Karpas-422 (cell line): ENCODE measurements at places on chromosomes 1 and 21.

- no peak for DNase-seq
Observed at GRCh38 chr1:8831340-8831739, 13.9 kb upstream of the RERE start.

DNA sequence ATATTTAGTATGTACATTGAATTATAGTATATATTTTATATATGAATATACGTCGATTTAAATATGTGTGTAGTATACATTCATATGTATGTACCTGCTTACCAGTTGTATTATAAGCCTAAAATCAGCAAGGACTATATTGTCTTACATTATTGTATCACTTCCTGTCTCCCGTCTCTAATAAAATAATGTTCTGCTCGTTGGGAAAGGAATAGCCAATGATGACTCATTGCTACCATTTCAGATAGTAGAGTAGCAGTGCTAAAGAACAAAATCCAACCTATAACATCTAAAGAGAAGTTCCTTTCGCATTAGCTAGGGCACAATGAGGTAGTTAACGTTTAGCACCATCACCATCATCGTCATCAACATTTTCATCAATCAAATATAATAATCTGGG lies 39.9 kb upstream of the SMYD2 start:
- no peak for DNase-seq

DNA sequence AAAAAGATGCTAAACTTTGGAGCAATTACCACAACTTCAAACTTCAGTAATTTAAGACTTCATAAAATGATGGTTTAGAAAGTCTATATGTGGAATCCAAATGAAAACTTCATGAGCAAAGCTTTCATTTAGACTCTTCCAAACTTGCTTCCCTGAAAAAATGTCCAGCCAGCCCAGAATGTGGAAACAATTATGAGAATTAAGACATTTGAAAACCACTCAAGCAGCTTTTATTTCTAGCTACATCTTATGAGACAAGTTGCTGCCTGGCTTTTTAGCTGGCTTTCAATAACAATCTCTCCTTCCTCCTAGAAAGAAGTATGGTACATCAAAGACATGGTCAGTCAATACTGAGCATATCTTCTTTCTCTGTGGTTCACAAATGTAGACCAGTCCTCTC lies 21.8 kb downstream of the LPAR3 start:
- no peak for DNase-seq

DNA sequence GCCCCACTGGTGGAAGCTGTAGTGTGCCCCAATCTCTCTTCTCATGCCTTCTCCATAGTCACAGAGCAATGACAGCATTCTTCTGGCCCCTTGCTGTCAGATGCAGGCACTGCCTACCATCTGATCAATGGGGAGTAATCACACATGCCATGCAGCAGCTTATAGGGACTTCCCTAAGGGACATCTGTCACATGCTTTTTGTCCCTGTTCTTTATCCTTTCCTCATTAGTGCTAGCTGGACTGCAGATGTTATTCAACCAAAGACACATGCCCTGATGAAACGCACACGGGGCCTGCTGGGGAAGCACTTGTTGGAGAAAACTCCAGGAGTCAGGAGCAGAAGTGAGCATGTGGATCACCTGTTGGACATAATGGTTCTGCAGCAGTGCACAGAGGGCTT lies 108.7 kb downstream of the KCNJ15 start:
- DNase-seq: no peak

GRCh38 chr1:74641876-74642275 lies 31.7 kb downstream of the ERICH3 start:
- DNase-seq: no peak

- no peak for DNase-seq
Observed at GRCh38 chr1:221667504-221667903, 74.4 kb downstream of the DUSP10 start.
